Fibroblast of villous mesenchyme (primary cell): ENCODE measurements at places on chromosomes 3 and 15. TPM values are rescaled to one million over a fixed set of nuclear protein-coding genes. Genes with fewer than 3 reads are reported as not detected.

NR2F2 gene
- 73.1 and 96.3 TPM in 2 replicates for total RNA-seq

GRCh38 chr3:81545572-81545971 is 215.9 kb downstream of the GBE1 start:
- DNase-seq = peak; percentile 61

GRCh38 chr3:133489466-133490085 is 83.9 kb upstream of the CDV3 start:
- no peak for DNase-seq

GLDN gene
- 0.32 and 0.43 TPM in 2 replicates for total RNA-seq

GRCh38 chr3:197494366-197495058 is 61.3 kb downstream of the BDH1 start:
- no peak for DNase-seq

BTLA gene
- total RNA-seq = not detected in 2 replicates

WNT5A gene
- total RNA-seq = 1,105 and 1,763 TPM in 2 replicates

ZNF710 gene
- 13.0 and 16.8 TPM in 2 replicates for total RNA-seq

DNA sequence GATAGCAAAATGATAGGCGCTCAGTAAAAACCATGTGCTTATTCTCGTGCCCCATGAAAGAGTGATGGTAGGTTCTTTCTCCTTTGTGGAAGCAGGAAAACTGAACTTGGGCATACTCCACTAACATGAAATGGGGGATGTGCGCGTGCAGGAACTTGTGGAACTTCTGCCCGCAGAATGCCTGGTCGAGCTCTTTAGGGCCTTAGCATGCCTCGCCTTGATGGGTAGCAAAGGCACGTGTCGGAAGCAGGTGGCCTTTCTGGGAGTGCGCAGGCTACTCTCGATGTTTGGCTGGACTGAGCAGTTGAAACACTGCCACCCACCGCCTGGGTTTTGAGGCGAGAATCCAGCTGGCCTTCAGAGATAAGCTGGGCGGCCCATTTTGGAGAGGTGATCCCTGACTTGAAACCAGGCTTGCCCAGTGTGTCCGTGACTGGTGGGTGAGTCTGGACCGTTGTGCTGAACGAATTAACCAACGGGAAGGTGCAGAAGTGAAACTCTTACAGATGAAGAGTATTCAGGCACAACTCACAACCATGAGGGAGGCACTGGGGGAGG is 842 bp downstream of the PCCB start:
- DNase-seq = peak; percentile 58

- DNase-seq = peak; percentile 55
Measured at GRCh38 chr15:89383365-89384175, 48.9 kb upstream of the POLG start.

GRCh38 chr3:123054109-123054778 is 12.6 kb upstream of the PDIA5 start:
- no peak for DNase-seq

DNA sequence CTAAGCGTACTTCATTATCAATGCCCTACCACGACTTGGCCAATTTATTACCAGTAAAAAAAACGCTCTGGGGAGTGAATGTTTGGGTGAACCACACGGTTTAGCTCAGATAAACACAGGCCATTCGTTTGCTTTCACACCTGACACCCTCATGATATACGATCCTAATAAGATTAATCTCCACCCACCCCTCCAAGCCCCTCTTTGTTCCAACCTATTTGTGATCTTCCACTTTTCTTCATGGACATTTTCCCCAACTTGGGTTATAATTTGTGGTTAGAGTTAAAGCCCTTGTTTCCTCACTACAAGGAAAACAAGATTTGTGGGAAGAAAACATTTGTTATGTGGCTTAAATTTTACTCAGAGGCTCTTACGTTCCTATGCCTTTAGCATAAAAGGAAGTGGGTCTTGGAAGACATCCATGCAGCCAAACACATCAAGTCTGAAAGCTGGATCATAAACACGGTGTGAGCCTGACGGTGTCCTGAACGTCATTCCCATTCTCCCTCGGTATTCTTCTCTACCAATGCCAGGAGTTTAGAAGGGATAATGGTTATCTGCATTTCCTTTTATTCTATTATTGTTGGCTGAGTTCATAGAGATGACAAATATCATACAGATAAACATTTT is 518.9 kb downstream of the NR2F2 start:
- peak; percentile 68 for DNase-seq

DNA sequence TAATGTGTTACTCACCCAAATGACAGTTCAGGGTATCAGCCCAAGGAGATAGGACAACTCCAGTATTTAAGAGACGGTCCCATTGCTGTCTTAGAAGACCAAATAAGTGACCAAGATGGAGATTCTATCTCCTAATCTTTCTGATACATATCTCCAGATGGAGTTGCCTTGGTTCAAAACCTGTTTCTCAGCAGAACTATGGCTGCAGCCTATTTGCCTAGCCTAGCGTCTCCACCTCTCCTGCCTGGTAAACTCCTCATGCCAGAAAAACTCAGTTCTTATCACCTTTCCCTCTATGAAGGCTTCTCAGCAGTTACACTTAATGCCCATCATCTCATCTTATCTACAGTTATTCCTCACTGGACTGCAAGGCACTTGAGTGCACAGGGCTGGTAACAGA is 1.2 kb upstream of the CSPG5 start:
- no peak for DNase-seq

TM4SF18 gene
- 0.32 TPM in 1 of 2 replicates, not detected in the other for total RNA-seq

GRCh38 chr3:114686621-114687020 is 392.8 kb downstream of the TIGIT start:
- peak; percentile 38 for DNase-seq

ERICH6 gene
- total RNA-seq = 0.32 and 0.43 TPM in 2 replicates

PLCH1 gene
- total RNA-seq = 11.7 and 14.2 TPM in 2 replicates

ONECUT1 gene
- total RNA-seq = under 0.01 TPM in 1 of 2 replicates, not detected in the other

PIGZ gene
- total RNA-seq = 1.3 and 1.7 TPM in 2 replicates

DNA sequence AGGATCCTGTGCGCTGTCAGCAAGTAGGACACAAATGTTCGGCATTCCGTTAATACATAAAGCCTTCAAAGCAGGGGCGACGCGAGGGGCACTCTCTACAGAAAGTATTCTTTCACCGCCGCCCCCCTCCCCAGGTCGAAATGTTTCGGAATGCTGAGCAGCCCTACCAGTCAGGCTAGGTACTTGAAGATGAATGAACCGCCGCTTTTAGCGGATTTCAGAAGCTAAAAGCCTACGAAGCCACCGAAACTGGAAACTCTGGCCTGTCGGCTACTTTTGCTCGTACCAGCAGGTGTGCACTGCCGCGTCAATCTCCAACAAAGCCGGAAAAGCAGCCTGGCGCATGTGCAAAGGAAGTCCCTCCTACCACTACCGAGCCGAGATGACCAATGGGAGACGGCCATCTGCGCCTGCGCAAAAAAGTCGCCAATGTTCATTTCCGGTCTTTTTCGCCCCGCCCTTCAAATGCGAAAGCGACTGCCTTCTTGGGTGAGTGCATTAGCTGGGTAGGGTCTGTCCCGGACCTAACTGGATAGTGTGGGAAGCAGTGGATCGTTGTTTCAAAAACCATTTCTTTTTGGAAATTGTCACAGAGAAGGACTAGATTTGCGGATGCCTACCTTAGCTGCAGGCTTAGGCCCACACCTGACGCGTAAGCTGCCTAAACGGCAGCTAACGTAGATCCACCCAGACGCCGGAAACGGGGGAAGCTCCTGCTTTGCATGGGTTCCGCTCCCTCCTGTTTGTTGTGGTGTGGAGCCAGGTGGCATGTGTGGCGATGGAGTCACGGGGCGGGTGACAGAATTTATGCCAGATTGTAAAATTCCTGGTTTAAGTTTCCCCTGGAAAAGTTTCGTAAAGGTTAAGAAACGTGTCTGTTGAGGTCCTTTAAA is at the start of gene WDR5B:
TSS of gene WDR5B (minus strand) at position 301 of the 893 bp plus-strand sequence. CDS start 534 bp downstream, outside the sequence.
- peak; percentile 98 for DNase-seq

GRCh38 chr15:51060030-51060673 is 34.6 kb downstream of the TNFAIP8L3 start:
- DNase-seq = no peak

EIF3J gene
- 39.3 and 52.2 TPM in 2 replicates for total RNA-seq

LTF gene
- under 0.01 TPM in 1 of 2 replicates, not detected in the other for total RNA-seq

DNA sequence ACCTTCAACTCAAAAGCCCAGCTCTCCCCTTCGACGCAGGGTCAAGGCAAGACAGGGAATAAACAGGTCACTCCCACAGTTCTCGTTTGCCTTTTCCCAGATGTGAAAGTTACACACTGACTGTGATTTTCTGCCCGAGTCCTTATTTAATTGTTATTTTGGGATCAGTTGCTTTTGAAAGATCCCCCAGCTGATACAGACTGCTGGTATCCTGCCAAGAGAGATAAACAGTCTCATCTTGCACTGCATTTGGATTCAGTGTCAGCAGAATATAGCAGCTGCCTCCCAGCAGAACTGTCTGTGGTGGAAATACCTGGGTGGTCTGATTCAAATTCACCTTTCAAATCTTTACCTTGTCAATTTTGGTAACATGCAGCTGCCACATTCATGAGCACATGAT is 56.0 kb upstream of the FAM3D start:
- DNase-seq = peak; percentile 28

GRCh38 chr3:10284496-10284895 is 8.3 kb downstream of the GHRL start:
- DNase-seq = no peak

DNA sequence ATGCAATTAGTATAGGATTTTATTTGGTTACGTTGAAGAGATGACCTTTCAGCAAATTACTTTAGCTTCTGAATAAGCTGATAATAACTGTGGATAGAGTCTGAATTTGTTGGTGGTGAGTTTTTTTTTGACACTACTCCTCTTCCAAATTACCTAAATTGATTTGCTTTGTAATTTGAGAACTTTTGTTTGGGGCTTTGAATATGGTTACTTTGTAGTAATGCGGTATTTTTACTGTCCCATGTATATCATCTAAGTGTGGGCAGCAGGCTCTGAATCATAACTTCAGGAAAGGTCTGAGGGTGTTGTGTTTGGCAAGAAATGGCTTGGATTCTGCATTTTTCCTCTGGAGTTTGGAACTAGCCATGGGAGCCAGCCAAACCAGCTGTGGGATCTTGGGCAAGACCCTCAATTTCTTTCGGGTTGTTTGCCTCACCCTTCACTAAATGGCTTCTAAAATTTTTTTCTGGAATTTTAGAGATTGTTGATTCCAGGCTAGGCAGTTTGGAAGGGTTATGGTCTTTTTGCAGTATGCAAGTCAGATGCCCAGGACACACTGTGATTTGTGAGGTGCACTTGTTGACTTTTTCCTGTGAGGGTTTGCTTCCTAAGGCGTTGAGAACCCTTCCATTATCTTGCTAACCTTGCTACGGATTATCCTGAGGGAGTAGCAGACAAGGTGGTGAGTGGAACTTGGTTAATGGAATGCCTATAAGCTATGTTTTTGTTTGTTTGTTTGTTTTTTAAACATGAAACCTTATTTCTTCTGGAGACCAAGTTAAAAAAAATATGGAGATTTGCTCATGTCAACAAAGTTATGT is 10.4 kb downstream of the PTPRG start:
- DNase-seq = peak; percentile 44

PRICKLE2 gene
- 36.3 and 42.2 TPM in 2 replicates for total RNA-seq

GRCh38 chr3:10286596-10287295 is 6.0 kb downstream of the GHRL start:
- DNase-seq = no peak

- DNase-seq = peak; percentile 88
Measured at GRCh38 chr3:53109891-53110771, 20.1 kb downstream of the RFT1 start.

DNA sequence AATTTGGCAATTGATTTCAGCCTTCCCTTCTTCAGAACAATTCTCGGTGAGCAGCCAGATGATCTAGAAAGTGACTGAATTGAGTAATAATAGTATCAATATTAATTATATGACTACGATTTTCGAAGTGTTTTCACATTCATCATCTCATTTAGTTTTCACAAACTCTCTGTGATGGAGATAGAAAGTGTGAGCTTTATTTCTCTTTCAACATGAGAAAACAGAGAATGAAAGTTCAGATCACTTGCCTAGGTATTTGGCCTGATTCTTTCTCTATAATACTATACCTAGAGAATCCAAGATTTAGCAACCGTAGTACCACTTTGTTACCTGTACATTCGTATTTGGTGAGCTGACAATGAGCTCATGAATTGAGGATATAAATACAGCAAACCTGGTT is 739.2 kb upstream of the NR2F2 start:
- no peak for DNase-seq

- DNase-seq = no peak
Measured at GRCh38 chr3:134904241-134904771, 109.2 kb downstream of the EPHB1 start.

DNA sequence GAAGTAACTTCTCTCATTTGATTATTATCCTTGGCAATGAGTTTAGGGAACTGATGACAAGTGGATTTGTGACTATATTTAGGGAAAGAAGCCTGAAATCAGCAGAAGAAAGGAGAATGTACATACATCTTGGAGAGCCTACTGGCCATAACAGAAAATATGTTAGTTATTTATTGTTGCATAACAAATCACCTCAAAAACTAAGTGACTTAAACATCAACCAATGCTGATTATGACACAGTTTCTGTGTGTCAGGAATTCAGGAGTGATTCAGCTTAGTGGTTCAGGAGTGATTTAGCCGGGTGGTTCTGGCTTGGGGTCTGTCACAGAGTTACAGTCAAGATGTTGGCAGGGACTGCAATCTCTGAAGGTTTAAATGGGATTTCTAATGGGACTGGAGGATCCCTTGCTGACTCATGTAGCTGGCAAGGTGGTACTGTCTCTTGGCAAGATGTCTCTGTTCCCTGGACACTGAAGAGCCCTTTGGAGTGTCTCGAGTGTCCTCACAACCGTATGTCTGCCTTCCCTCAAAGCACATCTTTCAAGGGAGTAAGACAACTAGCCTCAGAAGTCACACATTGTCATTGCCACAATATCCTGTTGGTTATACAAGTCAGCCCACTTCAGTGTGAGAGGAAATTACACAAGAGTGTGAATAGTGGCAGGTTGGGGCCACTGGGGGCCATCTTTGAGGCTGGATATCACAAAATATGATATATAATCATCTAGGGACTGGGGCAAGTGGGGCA is 248.9 kb downstream of the SV2B start:
- DNase-seq = no peak

DNA sequence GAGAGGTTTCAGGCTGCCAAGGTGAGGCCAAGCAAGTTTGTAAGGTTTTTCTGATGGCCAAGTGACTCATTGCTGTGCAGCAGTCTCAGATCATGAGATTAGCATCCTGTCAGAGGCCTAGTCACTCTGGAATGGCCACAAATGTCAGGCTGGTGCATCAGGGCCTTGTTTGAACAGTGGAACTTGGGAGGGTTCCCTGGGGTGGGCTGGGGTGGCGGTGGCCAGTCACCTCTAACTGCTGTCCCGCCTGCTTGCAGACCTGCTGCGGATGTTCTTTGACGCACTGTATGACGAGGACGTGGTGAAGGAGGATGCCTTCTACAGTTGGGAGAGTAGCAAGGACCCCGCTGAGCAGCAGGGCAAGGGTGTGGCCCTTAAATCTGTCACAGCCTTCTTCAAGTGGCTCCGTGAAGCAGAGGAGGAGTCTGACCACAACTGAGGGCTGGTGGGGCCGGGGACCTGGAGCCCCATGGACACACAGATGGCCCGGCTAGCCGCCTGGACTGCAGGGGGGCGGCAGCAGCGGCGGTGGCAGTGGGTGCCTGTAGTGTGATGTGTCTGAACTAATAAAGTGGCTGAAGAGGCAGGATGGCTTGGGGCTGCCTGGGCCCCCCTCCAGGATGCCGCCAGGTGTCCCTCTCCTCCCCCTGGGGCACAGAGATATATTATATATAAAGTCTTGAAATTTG is 2.8 kb upstream of the FAM131A start:
- peak; percentile 55 for DNase-seq

DLL4 gene
- 5.5 and 6.0 TPM in 2 replicates for total RNA-seq

GRCh38 chr3:182914341-182914740 is 66.0 kb downstream of the DCUN1D1 start:
- peak; percentile 72 for DNase-seq

GRCh38 chr3:182713743-182714517 is 79.4 kb upstream of the ATP11B start:
- DNase-seq = peak; percentile 82
